ENCODE measurements at places on chromosomes 5 and 9.

DNA sequence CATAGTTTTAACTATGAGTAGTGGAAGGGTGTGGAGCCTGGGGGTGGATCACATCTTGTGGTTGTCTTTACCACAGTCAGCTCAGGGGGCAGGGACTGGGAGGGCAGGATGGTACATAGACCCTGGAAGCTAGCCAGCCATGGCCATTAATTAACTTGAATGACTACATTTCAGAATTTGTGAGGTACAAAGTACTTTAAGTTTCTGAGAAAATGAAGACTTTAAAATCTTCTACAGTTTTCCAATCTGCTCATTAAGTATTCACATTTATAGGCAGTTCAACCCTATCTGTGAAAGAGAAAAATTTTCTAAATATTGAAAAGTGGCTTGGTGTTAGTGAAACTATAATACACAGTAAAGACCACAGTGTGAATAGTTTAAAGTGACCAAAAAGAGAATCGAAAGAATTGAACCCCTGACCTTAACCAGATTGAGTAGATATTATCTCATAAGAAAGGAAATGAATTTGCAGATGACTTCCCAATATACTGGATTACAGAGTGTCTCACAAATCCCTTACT is 234.2 kb upstream of the MEF2C start:
- DNase-seq, result no peak

GRCh38 chr9:2634153-2634552 is 12.6 kb downstream of the VLDLR start:
- DNase-seq, result no peak

- no peak for DNase-seq
Observed at GRCh38 chr9:10212702-10213101, 400.1 kb downstream of the PTPRD start.

DNA sequence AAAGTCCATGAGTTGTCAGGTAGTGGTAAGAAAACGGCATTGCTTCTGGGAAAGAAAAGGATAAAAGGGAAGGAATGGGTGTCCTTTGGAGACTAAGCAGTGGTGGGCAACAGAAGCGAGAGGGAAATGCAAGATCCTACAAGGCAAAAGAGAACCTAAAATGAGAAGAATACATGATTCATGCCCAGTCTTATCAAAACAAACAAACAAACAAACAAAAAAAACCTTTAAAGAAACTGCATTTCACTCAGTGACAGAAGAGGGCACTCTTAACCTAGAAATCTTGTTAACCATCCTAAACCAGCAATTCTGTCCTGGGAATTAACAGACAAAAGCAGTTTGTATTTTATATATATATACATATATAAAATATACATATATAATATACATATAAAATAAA is 88.5 kb downstream of the SUSD1 start:
- DNase-seq, result peak; percentile 41

DNA sequence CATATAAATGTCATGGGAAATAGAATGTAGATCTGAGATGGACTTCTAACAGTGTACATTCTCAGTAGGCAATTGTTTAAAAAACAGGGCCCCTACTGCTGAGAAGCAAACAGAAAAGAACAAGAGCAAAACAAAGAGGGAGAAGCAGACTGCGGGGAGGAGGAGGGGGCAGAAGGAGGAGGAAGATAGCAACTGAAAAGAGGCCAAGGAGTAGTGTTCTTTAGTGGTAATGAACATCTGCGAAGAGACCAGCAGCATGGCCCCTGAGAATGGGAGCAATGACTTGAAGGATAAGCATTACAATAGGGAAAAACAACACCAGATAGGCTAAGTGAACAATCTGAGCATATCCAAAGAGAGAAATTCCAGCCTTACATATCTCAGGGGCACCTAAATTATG is 36.8 kb downstream of the HAPLN1 start:
- no peak for DNase-seq

DNA sequence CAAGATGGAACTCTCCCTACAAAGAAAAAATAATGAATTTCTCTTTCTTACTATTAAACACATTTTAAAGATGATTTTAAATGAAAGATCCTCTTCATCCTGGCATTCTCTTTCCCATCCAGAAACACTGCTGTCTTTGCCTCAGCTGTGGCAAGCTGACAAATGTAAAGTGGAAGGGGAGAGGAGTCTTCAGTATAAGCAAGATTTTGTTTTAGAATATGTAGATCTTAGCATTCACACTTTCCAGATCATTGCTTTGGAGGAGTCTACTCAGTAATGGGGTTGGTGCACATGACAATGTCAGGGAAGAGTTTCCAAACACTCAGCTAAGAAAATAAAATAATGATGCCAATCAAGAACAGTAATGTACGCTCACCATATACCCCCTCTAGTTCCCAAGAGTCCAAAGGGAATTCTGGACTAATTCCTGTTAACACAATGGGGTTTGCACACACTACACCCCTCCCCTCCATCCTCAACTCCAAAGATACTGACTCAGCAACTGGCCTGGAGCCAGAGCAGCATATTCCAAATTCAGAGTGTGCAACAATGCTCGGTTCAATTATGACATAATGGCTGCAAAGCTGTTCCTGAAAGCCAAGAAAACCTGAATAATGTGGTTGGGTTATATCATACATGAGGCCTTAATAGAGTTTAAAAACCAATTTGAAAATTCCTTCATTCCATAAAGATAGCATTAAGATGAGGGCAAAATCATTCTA is 4.6 kb downstream of the C5orf63 start:
- DNase-seq, result peak; percentile 71

- DNase-seq, result no peak
Observed at GRCh38 chr9:68648971-68649370, 56.1 kb upstream of the PIP5K1B start.

DNA sequence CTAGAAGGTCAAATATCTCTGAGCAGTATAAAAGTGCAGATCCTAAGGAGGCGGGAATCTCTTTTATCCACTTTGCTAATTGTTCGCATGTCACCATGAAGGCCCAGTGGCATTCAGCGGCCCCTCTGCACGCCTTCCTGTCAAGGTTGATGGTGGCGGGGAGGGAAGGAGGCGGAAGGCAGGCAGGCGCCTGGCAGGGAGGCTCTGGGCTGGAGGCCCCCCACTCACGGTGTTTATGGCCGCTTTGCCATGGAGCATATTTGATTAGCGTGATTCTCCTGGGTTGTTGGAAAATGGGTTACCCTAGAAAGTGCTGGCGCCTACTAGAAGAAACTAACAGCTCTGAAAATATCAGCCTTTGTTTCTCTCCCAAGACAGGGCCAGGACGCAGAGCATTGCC is 209.6 kb downstream of the FSTL4 start:
- DNase-seq, result no peak

- no peak for DNase-seq
Observed at GRCh38 chr5:112374818-112375217, 44.3 kb downstream of the EPB41L4A start.

DNA sequence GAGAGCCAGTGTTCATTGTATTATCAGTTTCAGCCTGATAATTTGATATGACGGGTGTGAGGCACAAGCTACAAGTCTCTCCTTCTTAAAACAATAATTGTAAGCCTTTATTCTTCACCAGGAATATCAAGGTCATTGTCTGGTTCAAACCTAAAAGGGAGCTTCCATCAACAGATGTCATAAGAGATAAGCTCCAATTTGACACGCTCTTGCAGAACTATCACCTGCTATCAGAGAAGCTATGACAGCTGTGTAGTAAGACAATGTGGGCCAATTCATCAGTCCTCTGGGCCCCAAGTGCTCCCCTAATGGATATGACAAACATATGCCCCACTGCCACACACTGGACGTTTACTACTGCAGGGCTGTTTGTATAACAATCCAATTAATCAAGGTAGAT is 1010.2 kb upstream of the DMAC1 start:
- DNase-seq, result no peak

DNA sequence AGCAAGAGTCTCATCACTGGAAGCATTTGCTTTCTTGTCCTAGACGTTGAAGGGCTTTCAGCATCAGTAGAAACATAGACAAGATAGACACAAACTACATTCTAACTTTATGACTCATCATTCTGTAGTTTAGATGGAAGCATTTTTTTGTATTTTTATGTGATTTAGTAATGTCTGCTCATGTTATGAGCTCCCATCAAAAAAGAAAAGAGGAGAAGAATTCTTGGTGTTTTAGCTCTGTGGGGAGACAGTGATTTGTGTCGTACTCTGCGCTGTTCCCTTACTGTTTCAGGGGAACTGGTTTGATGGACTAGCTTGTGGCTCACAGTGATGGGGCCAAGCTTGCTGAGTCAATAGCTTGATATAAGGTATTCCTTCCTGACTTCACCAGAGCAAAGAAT is 159.2 kb upstream of the WWC1 start:
- DNase-seq, result peak; percentile 9

DNA sequence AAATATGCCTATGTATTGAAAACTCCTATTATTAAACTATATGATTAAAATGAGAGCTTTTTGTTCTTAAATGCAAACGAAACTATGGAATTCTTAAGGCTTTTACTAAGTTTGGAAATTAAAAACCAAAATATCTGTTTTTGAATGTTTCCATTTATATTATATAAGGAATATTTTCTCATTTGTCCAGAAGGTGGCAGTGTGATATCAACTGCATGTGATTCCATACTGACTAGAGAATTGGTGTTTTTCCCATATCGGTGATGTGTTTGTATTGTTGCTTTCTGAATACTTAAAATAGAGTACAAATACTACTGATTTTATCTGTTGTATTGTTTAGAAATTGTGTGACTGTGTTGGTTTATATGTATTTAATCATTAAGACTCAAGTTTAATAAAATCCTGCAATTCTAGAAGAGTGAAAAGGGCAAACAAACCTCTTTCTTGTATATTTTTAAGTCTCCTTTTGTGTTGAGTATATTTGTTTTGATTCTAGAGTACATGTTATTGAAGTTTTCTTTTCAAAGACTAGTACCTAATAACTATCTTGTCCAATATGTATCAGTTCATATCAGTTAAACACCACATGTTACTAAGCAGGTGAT is 320.8 kb downstream of the CCDC171 start:
- DNase-seq, result peak; percentile 75

GRCh38 chr5:99651298-99651697 is 722.5 kb upstream of the CHD1 start:
- DNase-seq, result no peak

DNA sequence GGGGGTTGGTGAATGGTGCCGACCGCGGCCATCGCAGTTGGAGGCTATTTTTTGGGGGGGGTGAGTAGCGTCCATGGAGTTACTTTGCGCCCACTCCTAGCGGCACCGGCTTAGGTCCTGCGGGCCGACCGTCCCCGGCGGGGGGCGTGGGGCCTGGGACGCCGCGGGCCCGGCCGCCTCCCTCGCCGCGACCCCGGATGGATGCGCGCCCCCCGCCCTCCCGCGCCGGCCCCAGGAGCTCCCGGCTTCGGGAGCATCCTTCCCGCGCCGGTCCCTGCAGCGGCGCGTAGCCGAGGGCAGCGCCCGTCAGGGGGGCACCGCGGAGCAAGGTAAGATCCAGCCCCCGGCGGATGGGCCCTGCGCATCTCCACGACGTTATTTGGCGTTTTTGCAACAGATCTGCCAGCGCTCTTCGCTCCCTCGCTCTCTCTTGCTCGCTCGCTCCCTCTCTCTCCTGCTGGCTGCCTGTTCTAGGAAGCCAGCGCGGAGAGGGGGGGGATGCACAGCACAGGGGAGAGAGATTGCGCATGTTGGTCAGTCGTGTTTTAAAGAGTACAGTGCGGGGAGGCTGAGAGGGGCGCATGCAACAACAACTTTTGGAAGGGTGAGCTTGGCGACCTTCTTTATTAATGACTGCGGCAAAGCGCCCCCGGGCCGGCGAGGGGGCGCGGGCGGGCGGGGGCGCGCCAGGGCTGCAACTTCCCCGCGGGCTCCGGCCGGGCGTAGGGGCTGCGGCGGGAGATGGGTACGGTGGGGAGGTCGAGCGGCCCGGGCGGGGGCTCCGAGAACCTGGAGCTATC is 413 bp downstream of the JADE2 start:
- peak; percentile 92 for DNase-seq

- no peak for DNase-seq
Observed at GRCh38 chr9:138069731-138070456, 192.3 kb downstream of the CACNA1B start.

GRCh38 chr5:949275-949543 is 56.5 kb downstream of the TRIP13 start:
- no peak for DNase-seq

DNA sequence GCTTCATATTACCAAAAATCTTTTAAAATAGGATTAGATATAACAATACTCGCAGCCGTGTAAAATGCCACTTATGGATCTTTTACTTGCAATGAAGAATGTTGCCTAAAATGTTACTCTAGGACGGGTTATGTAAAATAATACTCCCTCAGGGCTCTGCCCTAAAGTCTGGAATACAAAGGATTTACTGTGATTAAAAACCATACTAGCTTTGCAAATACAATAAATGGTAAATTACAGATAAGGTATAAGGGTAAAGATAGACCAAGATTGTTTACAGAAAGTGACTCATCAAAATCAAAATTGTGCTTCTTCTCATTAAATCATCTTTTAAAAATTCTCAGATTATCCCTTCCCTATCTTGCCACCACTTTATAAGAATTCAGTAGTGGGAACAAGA is 163.6 kb downstream of the MEF2C start:
- DNase-seq, result no peak

DNA sequence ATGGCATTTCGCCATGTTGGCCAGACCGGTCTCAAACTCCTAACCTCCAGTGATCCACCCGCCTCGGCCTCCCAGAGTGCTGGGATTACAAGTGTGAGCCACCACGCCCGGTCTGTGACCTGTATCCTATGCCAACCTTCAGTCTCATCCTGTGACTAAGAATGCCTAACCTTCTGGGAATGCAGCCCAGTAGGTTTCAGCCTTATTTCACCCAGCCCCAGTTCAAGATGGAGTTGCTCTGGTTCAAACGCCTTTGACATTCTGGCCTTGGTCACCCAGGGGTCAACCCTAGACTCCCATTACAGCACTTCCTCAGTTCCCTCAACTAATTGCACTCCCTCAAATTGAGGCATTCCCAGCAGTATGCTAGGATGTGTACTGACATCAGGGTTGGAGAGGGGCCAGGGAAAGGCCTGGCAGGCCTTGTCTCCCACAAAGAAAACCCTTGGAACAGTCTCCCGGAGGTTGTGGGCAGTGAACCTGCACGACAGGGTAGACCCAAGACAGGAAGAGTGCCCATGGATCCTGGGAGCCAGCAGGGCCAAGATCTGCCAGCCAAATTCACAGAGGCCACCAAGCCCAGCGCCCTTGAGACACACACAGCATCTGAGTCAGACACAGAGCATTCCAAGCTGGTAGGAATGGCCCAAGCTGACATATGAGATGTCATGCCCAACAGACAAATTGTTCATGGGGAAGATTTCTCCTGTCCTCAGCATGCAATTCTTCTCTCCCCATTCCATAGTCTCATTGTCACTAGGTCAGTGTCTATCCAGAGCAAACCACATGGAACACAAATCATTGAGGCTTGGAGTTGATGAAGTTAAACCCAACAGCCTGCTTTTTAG is 24.9 kb upstream of the SMU1 start:
- DNase-seq, result peak; percentile 32

DNA sequence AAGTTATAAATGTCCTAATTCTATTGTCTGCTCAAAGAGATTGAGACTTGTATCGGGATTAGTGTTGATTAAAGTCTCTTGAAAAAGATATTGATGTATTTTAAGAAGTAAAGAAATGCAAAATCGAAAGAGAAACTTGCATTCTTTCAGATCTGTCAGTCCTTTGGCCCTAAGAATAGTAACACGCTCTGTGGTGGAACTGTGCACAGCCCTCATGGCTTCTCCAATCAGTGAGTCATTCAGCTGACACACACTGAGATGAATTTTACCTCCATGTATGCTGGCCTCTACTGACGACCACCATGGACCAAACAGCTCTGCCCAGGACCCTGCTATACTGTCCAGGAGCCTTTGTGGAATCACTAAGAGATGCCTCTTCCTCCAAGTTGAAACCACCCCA is 232.4 kb downstream of the ESM1 start:
- DNase-seq, result peak; percentile 79

All from iris pigment epithelial cell (primary cell).